ENCODE measurements at places on chromosomes 2 and 18.

DNA sequence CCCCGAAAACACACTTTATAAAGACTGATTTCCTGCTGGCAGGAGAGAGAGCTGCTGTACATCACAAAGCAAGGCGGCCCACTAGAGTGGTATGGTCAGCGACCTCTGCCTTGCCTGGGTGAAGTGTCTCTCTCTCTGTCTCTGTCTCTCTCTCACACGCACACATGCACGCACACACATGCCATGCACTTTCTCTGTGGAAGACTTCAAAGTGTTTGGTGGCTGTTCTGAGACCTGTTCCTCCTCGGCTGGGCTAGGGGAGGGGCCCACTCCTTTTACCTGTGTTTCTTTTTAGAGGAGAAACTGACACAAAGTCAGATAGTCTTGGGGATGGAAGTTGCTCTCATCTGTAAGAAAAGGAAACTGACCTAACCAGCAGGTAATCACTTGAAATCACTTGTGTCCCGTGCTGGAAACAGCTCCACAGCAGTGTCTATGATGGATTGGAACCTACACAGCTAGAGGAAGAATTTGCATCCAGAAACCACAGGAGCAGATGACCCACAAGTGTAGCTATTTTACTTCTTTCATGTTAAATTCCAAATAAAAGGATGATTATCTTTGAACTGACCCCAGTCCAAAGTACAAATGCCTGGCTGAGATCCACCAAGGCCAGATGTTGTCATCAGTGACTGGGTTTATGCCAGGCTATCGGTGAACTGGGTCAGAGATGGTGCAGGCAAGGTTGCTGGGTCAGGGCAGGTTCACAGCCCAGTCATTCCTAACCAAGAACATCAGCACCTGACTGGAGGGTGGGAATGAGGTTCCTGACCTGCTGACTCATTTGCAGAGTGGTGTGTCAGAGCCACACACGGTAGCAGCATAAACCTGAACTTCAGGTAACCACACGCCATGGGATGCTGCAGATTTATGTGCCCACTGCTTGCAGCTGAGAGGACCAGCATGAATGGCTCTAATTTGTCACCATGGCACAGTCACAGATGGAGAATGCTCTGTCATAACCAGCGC lies 63.0 kb downstream of the NPAS2 start:
- no peak for DNase-seq

GRCh38 chr2:177161741-177162460 lies 50.7 kb upstream of the HNRNPA3 start:
- peak; percentile 20 for DNase-seq

- DNase-seq, result no peak
These were observed 2.1 kb downstream of the DOCK10 start for GRCh38 chr2:225040142-225040541.

DNA sequence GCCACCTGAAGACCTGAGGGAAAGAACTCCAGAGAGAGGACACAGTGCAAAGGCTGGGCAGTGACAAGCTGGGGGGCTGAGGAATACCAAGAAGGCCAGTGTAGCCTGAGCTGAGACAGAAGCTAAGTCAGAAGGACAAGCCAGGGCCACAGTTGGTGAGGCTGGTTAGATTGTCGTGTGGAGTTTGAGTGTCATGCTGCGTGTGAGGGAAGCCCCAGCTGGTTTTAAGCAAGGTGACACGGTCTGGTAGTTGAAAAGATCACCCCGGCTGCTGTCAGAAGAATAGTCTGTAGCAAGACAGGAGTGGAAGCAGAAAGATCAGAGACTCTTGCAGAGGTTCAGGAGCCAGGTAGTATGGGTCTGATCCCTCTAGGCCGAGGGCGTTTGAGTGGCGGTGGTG lies 50.6 kb upstream of the RMDN2 start:
- no peak for DNase-seq

Measured in NCI-H774 (cell line).